ENCODE measurements at places on chromosomes 11 and 22. TPM values are rescaled to one million over a fixed set of nuclear protein-coding genes. Genes with fewer than 3 reads are reported as not detected.
A peak's percentile ranks its signal among the peaks of the same experiment; 100 is the strongest.

GRCh38 chr22:42270176-42270509 lies 310 bp downstream of the TCF20 start:
- no peak for DNase-seq

MICALL1 gene
- polyA plus RNA-seq = 12.9 TPM

TREH gene
- not detected for polyA plus RNA-seq

DNA sequence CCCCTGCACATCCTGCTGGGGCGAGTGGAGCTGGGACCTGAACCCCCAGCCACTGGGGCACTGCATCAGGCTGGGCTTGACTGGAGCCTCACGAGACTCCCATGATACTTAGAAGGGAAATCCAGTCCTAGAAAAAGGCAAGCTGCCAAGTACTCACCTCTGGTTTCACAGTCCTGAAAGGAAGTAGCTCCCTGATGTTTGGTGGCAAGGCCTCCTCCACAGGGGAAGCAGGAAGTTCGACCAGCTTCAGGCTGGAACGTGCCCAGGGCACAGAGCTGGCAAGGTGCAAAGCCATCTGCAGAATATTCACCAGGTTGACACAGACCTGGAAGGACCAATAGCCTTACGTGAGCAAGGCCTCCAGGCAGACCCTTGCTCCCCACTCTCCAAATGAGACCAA lies 26.8 kb upstream of the NRIP3 start:
- no peak for DNase-seq

- DNase-seq = peak; percentile 60
These were observed 35.2 kb upstream of the TRIM29 start for GRCh38 chr11:120173019-120173705.

DNA sequence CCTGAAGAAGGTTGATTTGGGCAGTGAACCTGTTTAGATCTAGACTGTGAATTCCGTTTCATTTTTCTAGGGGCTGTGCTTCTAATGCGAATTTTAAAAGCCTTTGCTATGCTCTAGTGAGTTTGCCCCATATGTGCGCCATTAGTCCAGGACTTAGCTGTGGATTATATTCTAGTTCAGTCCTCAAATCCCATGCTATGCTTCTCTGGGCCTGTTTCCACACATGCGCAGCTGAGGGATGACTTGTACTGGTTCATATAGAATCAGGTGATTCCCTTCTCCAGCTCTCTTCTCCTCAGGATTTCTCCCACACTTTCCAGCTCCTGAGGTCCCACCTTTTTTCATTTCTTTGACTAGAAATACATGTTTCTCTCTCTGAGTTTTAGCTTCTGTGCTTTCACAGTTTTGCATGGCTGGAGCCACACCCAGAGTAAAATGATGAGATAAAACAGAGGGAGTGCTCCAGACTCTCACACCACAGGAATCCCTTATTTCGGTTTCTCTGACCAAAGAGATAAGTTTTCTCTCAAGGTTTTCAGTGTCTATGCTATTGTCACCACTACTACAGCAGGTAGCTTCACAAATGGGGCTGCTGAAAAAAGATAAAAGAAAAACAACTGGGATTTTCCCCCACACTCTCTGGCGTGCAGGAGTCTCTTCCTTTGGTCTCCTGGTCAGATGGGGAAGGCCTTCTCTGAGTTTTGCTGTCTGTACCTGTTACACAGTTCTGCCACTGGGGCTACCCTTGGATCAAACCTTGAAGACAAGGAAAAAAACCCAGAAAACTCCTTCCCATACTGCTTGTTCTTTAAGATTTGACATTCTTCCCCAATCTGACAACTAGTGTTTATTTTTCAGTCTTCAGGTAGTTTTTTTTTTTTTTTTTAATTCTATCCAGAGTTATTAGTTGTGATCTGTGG lies 96.2 kb upstream of the TEAD1 start:
- DNase-seq = no peak

CCDC188 gene
- polyA plus RNA-seq = 21.1 TPM

DNA sequence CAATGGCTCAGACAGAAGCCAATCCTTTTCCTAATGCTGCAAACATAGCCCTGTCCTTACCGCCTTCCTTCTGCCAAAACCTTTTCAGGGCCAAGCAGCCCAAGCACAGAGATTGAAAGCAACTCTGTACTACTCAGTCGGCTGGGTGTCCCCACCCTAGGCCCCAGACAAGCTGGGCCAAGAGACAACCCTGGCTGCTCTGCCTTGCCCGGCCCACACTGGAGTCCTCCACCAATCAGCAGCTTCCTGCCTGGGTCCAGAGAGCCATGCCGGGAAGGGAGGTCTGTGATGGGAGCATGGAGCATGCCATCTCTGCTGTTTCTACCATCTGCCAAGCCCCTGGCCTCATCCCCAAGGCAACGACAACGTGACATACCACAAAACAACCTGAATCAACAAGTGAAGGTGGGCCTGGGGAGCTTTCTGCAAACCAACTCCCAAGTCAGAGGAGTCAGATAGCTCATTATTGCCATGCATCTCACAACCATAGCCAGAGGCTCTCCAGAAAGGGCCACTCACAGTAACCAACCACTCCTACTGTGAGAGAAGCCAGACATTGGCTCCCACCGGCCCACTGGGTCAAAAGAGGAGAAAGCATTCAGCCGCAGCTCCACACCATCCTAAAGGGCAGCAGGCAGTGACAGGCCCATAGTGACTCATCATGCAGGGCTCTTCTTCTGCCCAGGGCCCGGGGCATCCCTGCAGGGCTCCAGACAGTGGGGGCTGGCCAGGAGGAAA lies 18.2 kb downstream of the PATZ1 start:
- DNase-seq = no peak

GRCh38 chr11:32297611-32298011 lies 137.7 kb downstream of the WT1 start:
- DNase-seq = peak; percentile 38

DNA sequence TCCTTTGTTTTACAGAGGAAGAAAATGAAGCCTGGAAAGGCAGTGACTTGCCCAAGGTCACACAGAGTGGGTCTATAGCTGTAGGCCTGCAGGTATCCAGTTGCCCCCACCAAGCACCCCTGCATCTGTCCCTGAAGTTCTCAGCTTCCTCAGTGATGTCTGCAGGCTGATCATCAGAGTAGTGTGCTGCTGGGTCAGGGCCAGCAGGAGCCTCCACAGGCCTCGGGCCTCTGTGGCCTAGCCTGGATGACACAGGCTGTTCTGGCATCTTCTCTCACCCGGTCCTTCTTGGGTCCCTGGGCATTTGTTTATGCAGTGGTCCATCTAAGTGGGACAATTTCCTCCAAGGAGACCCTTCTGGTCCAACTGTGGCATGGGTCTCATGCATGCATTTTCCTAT lies 74.8 kb upstream of the E2F8 start:
- DNase-seq = no peak

DNA sequence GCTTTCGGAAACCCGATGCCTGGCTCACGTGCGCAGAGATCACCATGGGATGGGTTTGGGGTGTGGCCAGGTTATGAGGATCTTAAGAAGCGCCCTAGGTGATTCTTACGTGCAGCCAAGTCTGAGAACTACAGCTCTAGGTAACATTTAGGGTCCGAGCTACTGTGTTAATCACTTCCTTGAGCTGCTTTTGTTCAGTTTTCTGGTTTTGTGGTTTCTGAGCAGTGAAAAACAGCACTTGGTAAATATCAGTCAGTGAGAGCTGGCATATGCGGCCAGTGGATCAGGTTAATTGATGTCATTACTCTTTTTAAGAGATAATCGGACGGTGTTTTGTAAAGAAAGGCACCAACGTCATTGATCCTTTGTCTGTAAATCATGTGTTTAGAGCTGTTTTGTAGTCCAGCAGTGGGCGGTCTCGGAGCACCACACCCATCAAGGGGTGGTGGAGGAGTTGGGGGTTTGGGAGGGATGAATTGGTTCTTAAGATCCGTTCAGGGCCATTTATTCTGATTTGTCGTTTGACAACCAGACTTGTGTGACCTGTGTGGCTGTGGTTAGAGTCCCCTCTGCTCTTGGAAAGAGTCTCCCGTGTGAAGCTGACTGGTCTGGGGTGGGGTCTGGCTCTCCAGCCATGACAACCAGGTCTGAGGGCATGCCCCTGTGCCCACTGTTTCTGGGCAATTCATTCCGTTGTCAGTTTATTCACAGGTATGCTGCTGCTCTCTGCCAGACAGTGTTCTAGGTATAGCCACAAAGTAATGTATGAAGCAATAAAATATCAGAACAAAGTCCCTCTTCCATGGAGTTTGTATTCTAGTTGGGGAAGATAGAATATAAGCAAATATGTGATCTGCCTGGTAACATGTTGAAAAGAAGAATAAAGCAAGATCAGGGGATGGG lies 61.9 kb upstream of the SORL1-AS1 start:
- no peak for DNase-seq

GRCh38 chr11:20010851-20011225 lies 149.4 kb downstream of the DBX1 start:
- DNase-seq = no peak

DNA sequence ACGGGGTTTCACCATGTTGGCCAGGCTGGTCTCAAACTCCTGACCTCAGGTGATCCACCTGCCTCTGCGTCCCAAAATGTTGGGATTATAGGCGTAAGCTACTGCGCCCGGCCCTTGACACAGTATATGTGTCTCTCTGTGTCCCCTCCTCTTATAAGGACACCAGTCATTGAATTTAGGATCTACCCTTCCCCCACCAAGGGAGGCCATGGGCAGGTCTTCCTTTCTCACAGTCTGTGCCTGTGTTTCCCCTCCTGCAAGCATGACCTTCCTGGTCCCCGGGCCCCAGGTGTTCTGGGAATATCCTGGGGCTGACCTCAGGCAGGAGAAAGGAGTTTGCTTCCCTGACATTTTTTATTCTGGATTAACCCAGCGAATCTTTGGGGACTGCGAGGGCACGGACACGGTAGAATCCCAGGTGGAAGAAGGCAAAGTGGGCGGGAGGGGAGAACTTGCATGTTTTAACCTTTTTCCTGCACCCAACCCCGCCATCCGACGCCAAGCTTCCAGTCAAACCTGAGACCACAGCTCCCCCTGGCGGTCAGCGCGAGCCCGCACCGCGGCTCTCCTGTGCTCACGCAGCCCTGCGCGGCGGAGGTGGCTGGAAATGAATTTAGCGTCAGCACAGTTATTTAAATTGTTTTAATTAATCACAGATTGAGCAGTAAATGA lies 42.1 kb upstream of the ISX start:
- peak; percentile 72 for DNase-seq

- DNase-seq = no peak
These were observed 31.2 kb downstream of the CD82 start for GRCh38 chr11:44596525-44597276.

OMP gene
- polyA plus RNA-seq = 0.20 TPM

- DNase-seq = no peak
These were observed 234.2 kb downstream of the BLID start for GRCh38 chr11:121881806-121882205.

DNA sequence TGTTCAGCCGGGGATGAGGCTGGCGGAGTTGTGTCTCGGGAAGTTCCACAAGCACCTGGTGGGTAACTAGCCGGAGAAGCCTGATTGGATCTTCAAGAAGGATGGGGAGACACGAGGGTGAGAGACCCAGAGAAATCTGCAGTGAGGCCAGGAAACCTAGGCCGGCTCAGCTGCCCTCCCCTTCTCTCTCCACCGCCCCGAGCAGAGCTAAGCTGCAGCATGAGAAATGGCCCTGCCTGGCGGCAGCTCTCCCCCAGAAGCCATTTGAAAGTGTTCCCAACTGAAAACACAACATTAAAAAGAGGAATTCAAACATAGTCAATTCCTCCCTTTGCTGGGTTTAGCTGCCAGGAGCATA lies 77.8 kb upstream of the SHISAL1 start:
- DNase-seq = peak; percentile 53
